ENCODE measurements at places on chromosomes 16 and 17.

DNA sequence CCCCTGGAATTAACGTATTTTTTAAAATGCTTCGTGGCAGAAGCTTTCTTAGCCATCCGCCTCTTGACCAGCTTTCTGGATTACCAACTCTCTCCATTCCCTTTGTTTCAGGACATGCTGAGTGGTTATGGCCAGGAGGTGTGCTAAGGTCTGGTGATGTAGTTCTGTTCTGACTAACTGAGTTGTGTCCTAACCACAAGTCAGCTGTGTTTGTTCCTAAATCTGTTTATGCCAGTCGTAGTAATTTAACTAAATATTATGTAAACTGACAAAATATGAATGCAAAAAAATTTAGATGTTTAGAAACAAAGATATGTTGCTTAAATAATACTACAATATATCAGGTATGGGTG, 61.6 kb downstream of the MRTFB start:
- DNase-seq: no peak

GRCh38 chr17:62179525-62180161, 114.6 kb upstream of the MED13 start:
- no peak for DNase-seq

DNA sequence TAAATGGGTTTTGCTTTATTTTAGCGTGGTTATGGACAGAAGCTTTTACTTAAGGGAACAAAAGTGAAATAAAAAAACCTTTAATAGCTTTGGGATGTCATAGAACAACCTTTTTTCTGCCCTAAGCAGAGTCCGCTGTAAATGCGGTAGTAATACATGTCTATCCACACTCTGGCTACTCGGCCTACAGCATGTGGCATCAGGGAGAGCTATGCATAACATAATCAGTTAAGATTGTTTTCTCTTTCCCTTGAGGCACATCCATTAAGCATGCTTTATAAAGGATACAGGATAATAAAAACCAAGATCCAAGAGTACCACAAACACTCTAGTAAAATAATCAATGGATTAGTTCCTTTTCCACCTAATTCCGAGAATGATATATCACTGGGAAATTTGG, 10.3 kb downstream of the RPGRIP1L start:
- DNase-seq: no peak

- no peak for DNase-seq
These were observed 42.6 kb downstream of the TSC2 start for GRCh38 chr16:2090481-2090776.

DNA sequence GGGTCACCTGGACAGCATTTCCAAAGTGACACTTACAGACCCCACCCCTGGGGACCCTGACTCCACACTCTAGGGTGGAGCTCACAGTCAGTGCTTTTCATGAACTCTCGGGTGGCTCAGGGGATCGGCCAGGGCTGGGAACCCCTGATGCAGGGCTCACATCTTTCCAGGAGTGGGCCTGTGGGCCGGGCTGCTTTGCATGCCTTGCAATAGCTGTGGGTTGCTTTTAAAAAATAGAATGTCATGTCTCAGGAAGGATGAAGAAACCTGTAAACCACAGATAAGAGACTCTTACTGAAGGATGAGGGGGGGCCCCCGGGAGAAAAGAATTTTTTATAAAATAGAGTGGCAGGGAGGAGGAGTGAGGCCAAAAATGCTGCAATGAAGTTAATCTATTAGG, 40.2 kb downstream of the RBFOX3 start:
- no peak for DNase-seq

DNA sequence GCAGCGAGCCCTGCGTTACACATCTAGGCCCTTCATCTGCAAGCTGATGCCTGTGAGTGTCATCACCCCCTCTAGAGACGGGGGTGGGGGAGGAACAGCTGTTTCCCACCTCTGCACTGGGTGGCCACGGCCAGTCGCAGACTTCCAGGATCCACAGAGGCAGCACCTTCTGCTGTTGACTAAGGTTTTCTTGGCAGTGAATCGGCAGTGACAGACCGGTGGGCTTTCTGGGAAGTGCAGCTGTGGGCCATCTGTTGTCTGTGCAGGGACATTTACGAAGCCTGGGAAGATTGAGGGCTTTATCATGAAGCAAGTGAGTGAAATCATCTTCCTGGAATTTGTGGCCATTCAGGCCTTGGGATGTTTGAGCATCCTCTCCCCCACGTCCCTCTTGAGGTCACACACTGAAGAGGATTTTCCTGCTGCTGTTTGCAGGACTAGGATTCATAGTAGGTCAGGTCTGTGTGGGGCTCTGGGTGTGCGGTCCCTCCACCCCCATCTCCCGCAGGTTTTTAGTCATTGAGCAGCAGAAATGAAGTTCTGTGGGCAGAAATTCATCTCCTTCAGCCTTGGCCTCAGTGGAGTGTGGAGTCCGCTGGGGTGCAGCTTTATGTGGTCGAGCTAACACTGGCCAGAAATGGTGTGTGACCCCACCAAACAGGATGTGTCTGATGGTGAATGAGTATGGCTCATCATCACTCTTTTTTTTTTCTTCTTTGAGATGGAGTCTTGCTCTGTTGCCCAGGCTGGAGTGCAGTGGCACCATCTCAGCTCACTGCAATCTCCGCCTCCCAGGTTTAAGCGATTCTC, 12.0 kb downstream of the PGS1 start:
- peak; percentile 95 for DNase-seq

- no peak for DNase-seq
These were observed 116.6 kb downstream of the PRKCB start for GRCh38 chr16:23952128-23952970.

- DNase-seq: peak; percentile 34
These were observed at the start of gene SPHK1 for GRCh38 chr17:76384222-76384986. Gene SPHK1, plus strand, starts transcription at chr17:76384609. Its CDS starts 1,036 bp downstream, at chr17:76385645.

Measured in NCI-H1694 treated with DMSO at 0.1 percent for 48 hours (cell line).